ENCODE measurements at places on chromosomes 12 and 14.

DNA sequence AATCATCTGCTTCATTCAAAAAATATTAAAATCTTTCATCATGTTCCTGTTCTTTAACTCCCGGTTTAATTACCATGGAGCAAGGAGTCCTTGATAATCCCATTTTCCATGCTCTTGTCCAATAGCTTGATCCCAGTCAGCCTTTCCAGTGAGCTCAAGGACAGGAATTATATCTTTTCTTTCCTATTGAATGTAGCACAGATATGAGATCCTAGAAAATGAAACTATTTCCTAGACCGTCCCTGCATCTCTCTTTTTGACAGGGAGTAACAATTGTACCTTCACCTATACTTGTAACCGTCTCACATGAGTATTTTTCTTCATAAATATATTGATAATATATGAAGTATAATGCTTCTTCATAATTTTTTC is 35.6 kb downstream of the PIK3C2G start:
- DNase-seq = no peak

GRCh38 chr12:112017041-112017440 is 3.8 kb downstream of the ERP29 start:
- no peak for DNase-seq

DNA sequence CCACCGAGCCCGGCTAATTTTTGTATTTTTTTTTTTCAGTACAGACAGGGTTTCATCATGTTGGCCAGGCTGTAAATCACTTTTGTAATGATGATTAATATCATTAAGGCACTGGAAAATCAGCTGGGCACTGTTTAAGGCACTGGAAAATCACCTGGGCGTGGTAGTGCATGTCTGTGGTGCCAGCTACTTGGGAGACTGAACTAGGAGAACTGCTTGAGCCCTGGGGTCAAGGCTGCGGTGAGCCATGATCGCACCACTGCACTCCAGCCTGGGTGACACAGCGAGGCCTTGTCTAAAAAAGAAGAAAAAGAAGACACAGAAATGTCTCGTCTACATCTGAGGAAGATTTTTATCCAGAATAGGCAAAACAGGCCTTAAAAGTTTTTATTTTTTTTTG is 12.7 kb downstream of the SLC11A2 start:
- no peak for DNase-seq

- no peak for DNase-seq
These were observed 285.0 kb downstream of the SLC6A15 start for GRCh38 chr12:84627593-84627992.

DNA sequence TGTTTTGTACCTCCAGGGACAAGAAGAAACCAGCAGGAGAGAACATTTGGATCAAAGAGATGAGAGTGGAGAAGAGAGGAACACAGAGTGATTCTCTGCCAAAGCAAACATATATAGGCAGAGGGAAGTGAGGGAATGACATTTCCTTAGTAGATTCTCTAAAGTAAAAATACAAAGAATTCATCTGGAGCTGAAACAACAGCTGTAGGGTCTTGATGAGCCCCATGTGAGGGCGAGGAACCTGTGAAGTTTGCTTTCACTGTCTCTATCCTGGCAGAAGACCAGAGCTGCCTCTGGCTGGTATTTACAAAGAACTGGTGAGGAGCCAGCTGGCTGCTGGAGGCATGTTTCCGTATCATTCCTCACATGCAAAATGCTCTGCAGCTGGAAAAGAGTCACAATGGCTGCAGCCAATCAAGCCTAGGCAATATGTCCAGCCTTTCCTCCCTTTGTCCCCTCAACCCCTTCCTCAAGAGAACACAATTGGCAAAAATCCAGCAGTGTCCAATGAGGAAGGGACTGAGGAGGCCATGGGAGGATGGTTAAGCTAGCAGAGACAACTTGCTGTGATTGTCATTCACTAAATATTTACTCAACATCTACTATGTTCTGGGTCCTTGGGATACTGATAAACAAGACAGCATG is 122.5 kb downstream of the PHLDA1 start:
- no peak for DNase-seq

DNA sequence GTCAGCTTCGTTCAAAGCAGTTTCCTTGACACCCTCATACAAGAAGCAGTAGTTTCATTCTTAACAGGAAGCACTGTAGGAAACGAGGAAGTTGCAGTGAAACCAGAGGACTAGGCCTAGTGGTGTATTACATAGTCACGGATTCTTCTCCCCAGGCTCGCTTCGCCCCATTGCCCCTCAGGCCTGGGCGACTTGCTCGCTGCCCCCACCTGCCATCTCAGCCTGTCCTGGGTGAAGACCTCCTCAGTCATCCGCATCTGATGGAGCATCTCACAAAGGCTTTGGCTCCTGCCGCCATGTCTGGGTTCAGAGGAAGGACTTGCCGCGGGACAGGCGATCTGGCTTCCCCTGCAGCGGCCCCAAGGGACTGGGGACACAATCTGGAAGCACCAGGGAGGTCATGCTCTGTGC is 93.5 kb downstream of the LMNTD1 start:
- no peak for DNase-seq

GRCh38 chr12:31589904-31590641 is 863 bp downstream of the DENND5B start:
- DNase-seq = no peak

DNA sequence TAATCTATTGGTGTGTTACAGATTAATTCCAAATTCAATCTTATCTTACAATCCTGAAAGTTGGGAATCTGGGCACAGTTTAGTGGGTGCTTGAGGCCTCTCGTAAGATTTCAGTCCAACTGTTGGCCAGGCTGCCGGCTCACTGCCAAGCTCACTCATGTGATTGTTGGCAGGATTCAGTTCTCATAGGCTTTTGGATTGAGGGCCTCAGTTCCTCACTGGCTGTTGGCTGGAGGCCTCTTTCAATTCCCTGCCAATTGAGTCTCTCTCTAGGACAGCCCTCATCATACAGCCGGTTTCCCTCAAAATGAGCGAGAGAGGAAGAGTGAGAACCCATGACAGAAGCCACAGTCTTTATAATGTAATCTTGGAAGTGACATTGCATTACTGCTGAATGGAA is 123.5 kb upstream of the FBXO33 start:
- DNase-seq = no peak

All from effector memory CD8-positive, alpha-beta T cell (primary cell).